IMR-90 (cell line): ENCODE measurements at places on chromosomes 7 and 10. TPM values are rescaled to one million over a fixed set of nuclear protein-coding genes. Genes with fewer than 3 reads are reported as not detected.

- DNase-seq: no peak
These were observed 282.9 kb downstream of the PAXIP1 start for GRCh38 chr7:154720016-154720415.

- no peak for DNase-seq
These were observed 38.0 kb downstream of the PRKAG2 start for GRCh38 chr7:151838861-151839381.

DNA sequence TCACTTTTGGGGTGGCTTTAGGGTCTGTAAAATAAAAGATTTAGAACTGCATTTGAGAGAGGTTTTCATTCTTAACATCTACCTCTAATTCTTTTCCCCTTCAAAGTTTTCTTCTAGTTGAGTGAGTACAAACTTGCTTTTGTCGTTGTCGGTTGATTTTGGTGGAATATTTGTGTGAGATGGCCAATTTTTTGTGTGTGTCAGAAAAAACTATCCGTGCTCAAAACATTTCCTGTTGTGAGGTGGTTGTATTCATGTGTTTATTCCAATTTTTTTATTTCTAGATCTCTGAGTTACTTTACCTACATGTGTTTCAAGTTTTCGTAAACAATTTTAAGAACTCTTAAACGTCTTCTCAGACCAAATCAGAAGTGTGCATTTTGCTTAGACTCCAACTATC, 1.6 kb downstream of the AHR start:
- no peak for DNase-seq

GRCh38 chr10:33703501-33704213, 369.2 kb upstream of the NRP1 start:
- DNase-seq: peak; percentile 44

DNA sequence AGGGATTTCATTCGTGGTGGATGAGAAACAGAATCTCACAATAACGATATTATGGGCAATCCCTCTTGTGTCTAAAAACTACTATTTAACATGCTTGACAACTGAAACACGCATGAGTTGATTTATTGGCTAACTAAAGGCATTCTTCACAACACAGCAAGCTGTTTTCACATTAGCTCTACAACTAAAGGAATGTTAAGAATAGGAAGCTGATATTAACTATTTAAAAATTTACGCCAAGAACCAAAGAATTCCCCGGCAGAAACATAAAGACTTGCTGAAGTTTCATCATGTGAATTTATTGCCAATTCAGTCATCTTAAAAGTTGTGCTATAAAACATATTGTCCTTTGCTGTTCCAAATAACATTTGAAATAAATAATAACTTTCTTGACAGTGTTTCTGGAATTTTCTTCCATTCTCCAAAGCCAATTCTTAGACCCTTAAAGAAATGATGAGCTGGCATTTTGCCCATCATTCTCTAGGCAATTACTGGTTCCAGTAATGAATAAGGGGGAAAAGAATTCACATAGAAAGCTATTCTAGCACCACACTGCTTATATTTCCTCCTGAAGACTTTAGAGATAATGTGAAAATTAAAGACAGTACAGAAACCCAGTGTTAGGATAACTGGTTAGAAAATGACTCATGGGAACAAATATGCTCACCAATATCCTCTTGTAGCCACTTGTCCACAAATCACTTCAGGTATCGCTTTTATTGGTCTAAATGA, 233.1 kb downstream of the PARD3 start:
- DNase-seq: peak; percentile 56

DNA sequence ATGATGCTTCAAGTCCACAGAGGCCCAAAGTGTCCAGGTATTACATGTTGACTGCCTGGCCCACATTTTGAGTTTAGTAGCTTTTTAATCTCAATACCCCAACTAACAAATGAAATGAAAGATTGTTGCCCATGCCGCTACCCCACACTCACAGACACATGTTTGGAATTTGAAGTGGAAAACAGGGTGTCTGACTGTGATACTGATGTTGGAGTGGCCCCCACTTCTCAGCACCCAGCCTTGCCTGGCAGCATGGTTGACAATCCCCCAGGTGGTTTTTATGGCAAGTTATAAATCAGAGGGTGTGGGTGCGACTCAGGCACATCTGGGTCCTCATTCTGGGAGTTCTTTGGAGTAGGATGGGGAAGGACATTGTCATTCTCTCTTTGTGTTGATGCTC, 314.7 kb upstream of the ZNF32 start:
- no peak for DNase-seq

GRCh38 chr7:114986190-114987180, 64.6 kb downstream of the MDFIC start:
- DNase-seq: peak; percentile 31

DNA sequence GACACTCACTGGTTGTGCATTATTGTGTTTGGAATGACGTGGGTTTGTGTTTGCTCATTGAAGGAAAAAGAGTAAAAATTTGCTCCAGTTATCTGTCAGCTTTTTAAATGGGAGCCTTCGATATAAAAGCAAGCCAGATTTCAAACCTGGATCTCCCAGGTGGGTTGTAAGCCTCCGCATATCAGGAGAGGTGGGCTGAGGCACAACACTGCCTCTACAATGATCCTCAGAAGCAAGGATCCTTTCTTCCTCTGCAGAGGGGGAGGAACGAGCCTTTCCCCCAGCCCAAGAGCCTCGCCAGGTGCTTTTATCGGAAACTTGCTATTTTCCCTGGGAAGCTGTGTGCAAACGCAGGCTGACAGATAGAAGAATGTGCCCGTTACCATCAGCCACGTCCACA, 331.0 kb upstream of the MGMT start:
- DNase-seq: no peak

DNA sequence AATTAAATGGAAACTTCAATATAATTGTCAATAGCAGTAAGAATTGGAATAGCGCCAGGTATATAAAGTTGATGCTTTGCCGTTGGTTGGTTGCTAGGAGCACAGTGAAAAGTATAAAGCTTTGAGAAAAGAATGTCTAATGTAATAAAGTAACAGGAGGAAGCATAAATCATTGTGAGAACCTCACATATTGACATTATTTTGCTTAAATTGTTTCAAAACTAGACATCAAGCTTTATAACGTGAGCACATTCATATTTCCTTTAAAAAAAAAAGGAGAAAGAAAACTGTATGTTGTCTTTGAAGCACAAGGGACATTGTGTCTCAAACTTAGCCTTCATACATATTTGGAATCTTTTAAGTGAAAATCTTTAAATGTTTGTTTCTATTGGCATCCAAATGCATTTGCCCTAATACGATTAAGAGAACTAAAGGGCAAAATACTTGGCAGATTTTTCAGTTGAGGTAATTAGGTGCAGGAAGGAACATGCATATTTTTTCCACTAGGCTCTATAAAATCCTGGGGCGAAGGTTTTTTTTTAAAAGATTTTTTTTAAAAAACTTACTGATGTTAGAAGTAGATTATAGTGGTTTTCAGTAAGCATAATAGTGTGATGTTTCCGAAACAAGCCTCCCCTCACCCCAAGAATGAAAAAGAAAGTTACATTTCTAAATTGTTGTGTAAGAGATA, 92.4 kb downstream of the ARID5B start:
- no peak for DNase-seq

DNA sequence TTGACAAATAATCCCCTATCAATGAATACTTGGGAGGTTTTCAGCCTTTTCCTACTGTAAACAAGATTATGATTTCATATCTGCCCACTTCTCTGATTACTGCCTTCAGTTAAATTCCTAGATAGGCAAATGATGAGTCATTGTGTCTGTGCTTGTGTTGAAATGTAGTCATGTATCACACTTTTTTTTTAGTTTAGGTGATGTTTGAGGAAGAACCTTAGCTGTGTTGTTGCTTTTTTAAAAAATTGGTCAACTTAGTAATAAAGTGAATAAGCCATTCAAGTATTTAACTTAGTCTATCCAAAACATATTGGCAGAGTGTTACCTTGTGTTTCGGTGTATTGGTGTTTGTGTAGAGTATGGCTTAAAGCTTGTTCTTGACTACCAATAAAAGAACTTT, 60.0 kb downstream of the WAC start:
- peak; percentile 88 for DNase-seq

- peak; percentile 88 for DNase-seq
These were observed 99.6 kb downstream of the SVIL start for GRCh38 chr10:29535012-29535777.

DNA sequence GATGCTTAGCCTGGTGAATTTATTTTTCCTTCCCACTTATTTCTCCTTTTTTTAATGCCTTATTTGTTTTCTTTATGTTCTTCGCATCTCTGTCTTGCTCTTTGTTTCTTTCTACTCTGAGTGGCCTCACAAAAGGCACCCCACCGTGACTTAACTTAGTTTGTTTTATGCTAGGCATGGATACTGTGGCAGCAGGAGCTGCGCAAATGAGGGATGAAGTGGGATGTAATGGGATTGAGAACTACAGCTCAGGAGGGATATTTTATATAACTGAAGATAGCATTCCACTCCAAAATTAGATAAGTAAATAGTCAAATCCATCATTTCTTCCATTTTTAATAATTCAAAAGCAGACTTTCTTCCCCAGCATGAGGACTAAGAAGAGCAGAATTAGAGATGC, 1.7 kb upstream of the CACNA2D1 start:
- DNase-seq: no peak

DNA sequence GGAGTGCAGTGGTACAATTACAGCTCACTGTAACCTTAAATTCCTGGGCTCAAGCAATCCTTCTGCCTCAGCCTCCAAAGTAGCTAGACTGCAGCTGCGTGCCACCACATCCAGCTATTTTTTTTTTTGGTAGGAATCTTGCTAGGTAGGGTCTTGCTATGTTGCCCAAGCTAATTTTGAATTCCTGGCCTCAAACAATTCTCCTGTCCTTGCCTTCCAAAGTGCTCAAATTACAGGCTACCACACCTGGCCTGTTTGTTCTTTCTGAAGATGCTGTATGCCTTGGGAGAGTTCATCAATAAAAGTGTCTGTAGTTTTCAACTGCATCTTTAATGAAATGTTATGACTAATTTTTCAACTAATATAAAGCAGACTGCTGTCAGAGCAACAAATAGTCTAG, 452 bp downstream of the SAMD9 start:
- DNase-seq: no peak

- no peak for DNase-seq
These were observed 10.3 kb upstream of the PPP2R2D start for GRCh38 chr10:131890276-131891195.

- DNase-seq: no peak
These were observed 37.1 kb downstream of the PRKCQ start for GRCh38 chr10:6542999-6543430.

The TAS2R5 gene
- under 0.01 and 0.36 TPM in 2 replicates for total RNA-seq

The SERPINE1 gene
- 1,441 and 1,485 TPM in 2 replicates for total RNA-seq

The CABCOCO1 gene
- total RNA-seq: under 0.01 and 0.18 TPM in 2 replicates

The FAM185A gene
- total RNA-seq: 4.3 and 6.4 TPM in 2 replicates

The CD36 gene
- total RNA-seq: 0.54 and 0.56 TPM in 2 replicates

The CLEC5A gene
- total RNA-seq: not detected in 2 replicates
